ENCODE measurements at places on chromosomes 1 and 21.

DNA sequence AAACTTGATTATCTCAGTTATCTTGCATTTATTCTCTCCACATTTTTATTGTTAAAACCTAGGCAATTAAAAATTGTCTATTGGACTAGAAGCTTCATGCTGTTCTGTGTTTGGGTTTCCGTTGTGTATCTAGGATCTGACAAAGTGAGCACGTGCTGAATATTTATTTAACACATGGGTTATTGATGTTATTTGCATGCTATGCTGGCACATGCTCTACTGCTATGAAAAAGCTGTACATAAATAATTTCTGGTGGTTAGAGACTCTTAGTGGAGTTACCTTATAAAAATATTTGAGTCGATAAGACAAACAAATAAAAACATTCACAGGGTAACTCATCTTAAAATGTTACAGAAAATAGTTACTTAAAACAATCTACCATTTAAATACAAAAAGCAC is 1769.7 kb downstream of the MRPL39 start:
- no peak for DNase-seq

DNA sequence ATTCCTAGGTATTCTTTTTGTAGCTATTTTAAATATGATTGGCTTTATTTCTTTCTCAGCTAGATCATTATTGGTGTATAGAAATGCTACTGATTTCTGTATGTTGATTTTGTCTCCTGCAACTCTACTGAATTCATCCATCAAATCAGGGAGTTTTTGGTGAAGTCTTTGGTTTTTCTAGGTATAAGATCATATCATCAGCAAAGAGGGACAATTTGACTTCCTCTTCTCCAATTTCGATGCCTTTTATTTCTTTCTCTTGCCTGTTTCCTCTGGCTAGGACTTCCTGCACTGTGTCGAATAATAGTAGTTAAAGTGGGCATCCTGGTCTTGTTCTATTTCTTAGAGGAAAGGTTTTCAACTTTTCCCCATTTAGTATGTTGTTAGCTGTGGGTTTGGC is 27.5 kb upstream of the PRKACB start:
- DNase-seq, result no peak

- DNase-seq, result no peak
Measured at GRCh38 chr1:24284156-24284471, 35.0 kb upstream of the GRHL3 start.

- peak; percentile 52 for DNase-seq
Measured at GRCh38 chr1:2230781-2231531, 2.8 kb downstream of the SKI start.
